ENCODE measurements at places on chromosomes 7 and 10.

- DNase-seq = no peak
Observed at GRCh38 chr7:158157460-158157859, 430.2 kb downstream of the PTPRN2 start.

DNA sequence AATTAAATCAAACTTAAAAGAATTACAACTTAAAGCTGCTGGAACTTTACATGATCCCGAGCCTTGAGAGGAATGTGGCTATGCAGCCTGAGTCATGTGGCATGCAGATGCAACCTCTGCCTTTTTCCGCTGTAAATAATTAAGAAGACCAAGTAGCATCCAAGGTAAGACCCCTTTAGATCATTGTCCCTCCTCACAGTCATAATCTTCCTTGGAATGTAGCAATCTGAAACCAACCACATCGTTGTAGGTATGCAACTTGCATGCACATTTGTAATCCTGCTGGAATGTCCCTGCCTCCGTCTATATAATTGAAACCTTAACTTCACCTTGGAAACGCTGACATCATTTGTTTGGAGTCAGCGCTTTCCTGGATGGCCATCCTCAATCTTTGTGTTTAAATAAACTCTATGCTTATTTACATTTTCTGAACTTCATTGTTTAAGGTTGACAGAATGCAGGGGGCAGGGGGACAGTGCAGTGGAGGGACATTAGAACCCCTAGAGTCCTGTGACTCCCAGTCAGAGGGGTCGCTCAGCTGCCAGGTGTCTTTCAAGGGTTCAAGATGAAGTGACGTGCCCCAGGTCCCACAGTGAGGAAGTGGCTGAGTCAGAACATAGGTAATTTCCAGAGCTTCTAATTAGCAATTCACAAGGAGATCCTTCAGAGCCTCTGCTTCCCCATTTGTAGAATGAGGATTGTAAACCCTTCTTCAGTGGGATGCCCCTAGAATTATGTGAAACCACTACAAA lies 110.7 kb downstream of the RALA start:
- no peak for DNase-seq

DNA sequence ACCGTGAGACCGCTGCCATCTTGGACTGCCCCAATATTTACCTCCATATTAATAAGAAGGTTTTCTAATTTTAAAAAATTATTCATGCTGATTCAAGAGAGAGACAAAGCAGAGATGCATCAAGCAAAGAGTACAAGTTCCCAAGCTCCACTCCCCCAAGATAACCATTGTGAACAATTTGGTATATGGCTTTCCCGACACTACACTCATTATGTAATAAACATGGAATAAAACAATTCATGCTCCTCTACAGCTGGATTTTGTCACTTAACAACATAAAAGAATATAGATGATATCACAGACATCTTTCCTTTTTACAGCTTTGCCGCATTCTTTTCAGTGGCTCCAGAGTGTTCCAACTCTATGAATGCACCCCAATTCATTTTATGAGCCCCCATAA lies 307.6 kb downstream of the FGFR2 start:
- no peak for DNase-seq

DNA sequence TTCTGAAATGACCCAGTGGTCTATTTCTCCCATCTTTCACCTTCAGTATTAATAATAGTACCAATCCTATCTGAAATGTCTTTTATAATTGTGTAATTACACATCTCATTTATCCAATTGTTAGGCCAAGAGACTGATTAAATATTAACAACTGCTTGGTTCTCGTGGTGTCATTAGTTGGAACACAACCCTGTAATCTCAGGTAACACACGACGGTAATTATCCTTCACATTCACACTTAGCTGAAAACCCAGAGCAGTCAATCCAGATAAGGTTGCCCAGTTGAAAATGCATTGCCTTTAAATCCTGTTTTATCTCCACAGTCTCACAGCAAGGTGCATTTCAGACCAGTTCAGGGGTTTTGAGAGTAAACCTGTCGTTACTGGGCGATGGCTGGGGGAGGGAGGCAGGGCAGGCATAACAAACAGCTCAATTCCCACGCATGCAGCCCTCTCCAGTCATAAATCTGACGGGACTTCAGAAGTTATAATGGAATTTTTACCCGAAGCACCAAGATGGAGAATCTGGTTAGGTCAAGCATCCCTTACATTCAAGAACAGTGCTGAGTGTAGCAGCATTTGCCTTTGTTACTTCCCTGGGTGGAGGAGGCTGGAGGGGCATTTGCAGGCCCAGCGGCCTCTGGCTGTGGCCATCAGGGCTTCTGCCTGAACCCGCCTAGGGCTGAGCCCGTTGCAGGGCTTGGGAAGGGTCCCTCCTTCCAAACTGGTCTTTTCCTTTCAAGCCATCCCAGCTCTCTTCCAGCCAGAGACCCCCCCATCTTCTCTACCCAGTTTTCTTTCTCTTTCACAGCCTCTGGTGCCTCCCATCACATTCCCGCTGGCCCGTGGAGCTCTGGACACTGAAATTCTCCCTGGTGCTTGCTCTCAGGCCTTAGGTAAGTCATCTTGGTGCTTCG lies 201.0 kb upstream of the LYZL2 start:
- no peak for DNase-seq

GRCh38 chr7:41889040-41889439 lies 186.2 kb upstream of the INHBA start:
- DNase-seq = no peak

- DNase-seq = no peak
Observed at GRCh38 chr10:4650582-4650981, 175.4 kb upstream of the AKR1E2 start.

- DNase-seq = peak; percentile 23
Observed at GRCh38 chr10:48634198-48634983, 29.5 kb upstream of the ARHGAP22 start.

- no peak for DNase-seq
Observed at GRCh38 chr7:45915606-45916005, 5.5 kb downstream of the IGFBP3 start.

DNA sequence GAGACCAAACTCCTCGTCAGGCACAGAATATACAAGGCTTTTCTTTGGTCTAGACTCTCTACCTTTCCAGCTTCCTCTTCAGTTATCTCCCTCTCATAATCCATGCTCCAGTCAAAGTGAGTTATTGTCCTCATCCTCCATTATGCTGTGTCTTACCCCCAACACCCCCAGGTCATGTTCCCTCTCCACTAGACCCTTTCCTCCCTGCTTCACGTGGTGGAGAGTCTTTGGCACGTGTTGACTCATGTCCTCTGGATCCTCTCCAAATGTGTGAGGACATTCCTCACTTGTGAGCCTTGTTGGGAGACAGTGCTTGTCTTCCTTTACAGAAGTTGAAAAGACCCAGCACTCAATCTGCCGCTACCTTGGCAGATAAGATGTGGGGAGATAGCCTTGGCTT lies 36.0 kb upstream of the DLD start:
- no peak for DNase-seq

GRCh38 chr10:95415621-95416031 lies 124.8 kb upstream of the PDLIM1 start:
- no peak for DNase-seq

GRCh38 chr7:11910253-11910652 lies 78.3 kb upstream of the THSD7A start:
- DNase-seq = no peak

DNA sequence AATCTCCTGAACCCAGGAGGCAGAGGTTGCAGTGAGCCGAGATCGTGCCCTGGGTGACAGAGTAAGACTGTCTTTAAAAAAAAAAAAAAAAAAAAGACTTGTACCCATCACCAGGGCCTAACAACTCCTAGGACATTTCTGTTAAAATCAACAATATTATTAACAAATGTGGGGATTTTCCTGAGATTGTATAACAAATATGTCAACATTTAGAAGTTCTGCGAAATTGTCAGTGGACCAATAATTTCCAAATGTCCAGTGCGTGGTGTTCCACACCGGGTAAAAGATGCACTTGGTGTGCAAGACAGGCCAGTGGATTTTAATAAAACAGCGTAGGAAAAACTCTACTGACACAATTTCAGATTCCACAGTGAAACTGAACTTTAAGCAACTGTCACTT lies 71.1 kb downstream of the TNS3 start:
- DNase-seq = no peak

- no peak for DNase-seq
Observed at GRCh38 chr10:1078668-1079067, 22.5 kb downstream of the WDR37 start.

- DNase-seq = no peak
Observed at GRCh38 chr10:116596062-116596461, 5.3 kb downstream of the PNLIPRP1 start.

- no peak for DNase-seq
Observed at GRCh38 chr7:87709258-87709657, 81.1 kb downstream of the RUNDC3B start.

GRCh38 chr10:132878730-132879407 lies 63.5 kb downstream of the CFAP46 start:
- DNase-seq = no peak

DNA sequence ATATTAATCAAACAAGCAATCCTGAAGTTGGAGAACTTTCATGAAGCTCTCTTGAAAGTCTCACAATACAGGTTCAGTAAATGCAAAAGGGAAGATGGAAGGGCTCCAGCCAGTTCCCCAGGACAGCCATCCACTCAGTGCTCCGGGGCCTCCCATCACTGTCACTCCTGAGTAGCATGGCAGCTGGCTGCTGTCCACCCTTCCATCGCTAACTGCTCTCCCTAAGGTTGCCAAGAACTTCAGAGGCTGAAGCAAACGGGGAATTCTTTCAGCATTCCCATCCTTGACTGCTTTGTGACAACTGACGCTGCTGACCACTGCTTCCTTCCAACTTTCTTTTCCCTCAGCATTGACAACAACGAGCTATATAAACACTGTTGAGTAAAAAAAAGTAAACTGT lies 69.1 kb downstream of the VPS41 start:
- no peak for DNase-seq

DNA sequence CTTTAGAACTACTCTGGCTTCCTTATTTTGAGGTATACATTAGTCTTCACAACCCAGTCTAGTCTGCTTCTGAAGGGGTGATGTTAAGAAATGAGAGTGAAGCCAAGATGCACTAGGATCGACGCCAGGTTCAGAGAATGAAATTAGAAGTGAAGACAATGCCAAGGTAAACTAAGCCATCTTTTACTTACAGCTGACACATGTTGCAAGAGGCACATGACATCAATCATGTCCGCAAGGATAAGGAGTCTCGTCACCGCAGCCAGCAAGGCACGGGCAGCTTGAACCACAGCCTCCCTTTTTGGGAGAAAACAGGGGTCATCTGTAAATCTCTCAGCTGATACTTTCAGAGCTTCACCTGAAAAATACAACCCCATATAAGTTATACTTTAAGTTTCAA lies 156.7 kb downstream of the CTNNA3 start:
- no peak for DNase-seq

GRCh38 chr7:77757589-77757988 lies 40.6 kb downstream of the TMEM60 start:
- DNase-seq = no peak

DNA sequence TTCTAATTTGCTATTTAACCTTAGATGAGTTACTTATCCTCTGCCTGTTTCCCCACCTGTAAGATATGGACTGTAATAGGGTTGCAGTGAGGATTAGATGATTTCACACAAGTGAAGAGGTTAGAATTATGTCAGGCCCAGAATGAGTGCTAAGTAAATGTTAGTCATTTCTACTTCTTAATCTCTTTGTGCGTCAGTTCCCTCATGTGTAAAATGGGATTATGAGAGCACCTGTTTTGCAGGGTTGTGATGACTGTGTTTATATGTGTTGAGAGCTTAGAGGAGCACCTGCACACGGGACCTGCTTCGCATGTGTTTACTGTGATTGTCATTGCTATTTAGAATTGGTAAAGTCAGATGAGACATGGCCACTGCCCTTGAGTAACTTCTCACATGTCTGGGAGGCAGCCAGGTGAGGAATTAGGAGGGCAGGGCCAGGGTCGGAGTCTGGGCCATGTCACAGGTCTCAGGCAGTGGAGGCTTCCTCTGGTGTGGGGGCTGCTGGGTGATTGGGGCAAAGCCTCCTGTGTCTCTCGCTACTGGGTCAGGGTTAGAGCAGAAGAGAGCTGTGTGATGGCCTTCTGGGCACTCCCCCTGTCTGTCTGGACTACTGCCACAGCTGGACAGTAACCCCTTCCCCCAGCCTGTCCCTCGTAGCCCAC lies 106.7 kb downstream of the WDFY4 start:
- DNase-seq = no peak

GRCh38 chr10:50470798-50471582 lies 152.8 kb downstream of the SGMS1 start:
- DNase-seq = no peak

DNA sequence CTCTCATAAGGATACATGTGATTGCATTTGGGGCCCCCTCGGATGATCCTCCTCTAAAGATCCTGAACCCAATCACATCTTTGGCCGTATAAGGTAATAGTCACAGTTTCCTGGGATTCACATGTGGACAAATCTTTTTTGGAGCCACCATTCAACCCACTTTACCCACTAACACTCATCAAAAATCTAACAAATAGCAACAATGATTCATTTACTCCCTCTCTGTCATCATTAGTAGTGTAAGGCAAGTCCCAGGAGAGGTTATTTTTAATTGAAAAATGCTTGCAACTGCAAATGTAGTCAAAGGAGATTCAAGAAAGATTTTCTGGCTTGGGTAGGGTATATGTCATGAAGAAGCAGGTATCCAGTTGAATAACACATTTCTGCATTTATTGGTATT lies 9.9 kb upstream of the SMKR1 start:
- no peak for DNase-seq

- no peak for DNase-seq
Observed at GRCh38 chr7:100911484-100911883, 15.8 kb upstream of the ACHE start.

DNA sequence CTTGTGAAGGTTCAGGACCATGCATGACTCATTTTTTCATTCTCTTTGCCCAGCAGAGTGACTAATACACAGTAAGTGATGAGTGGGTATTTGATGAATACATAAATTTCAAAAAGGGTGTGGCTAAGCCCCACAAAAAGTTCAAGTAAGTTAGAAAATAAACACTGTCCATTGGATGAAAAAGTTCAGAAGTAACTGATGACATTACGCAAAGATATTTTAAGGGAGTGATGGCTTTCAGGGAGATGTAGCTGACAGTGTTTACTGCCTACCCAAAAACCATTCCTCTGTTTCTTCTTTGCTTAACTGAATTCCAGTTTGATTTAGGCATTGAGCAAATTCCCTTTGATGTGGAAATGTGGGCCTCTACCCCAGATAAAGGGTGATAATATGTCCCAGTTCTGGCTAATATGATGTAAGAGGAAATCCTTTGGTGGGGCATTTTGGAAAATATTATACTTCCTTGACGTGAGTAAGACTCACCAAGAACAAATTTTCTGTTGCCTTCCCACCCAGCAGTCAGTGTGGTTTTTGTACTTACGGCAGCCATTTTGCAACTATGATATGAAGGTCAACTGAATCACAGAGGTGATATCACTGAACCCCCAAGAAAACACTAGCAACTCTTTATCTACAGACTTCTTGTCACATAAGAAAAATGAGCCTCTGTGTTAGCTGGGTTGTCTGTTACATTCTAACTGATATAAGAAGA lies 29.0 kb upstream of the EBLN1 start:
- DNase-seq = peak; percentile 31

All from activated T-helper 9 cell treated with anti-CD3 and anti-CD28 coated beads, Interleukin-2, amount 50 U/mL, for 16 hours (primary cell).